B cell (primary cell): ENCODE measurements at places on chromosomes 12 and 14. TPM values are rescaled to one million over a fixed set of nuclear protein-coding genes. Genes with fewer than 3 reads are reported as not detected.
A peak's percentile ranks its signal among the peaks of the same experiment; 100 is the strongest.

The DCAF5 gene
- total RNA-seq, result 60.3 and 62.2 TPM in 2 replicates

DNA sequence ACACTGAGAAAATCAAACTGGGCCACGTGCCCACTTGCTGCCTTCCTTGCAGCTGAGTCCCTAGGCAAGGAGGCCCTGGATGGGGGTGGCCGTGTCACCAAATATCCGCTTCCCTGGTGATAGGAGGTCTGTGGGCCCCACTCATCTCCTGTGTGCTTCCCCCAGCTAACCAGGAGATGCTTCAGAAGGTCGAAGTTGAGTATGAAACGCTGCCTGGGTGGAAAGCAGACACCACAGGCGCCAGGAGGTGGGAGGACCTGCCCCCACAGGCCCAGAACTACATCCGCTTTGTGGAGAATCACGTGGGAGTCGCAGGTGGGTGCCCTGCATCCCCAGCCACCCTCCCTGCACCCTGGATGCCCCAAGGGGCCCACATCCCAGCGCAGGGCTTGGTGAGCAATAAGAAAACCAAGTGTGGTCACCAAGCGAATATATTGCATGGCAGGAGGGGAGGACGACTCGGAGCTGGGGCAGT is 6.8 kb upstream of the SIVA1 start:
- no peak for DNase-seq

DNA sequence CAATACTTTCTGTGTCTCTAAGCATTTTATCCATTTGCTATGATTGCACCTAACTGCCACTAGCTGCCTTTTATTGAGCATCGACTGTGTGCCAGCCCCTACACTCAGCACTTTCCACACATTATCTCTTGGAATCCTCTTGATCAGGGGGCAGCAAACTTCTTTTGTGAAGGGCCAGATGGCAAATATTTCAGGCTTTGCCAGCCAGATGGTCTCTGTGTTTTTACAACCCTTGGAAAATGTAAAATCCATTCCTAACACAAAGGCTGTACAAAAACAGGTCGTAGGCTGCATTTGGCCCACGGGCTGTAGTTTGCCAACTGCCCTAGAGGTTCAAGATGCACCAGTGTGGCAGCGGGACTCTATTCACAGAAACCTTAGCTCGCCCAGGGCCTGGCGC is 19.5 kb downstream of the FOXN4 start:
- DNase-seq, result no peak

- DNase-seq, result peak; percentile 45
These were observed 1.1 kb downstream of the NUMB start for GRCh38 chr14:73457041-73457923.

- no peak for DNase-seq
These were observed 18.9 kb downstream of the PPP2R5C start for GRCh38 chr14:101780390-101780789.

DNA sequence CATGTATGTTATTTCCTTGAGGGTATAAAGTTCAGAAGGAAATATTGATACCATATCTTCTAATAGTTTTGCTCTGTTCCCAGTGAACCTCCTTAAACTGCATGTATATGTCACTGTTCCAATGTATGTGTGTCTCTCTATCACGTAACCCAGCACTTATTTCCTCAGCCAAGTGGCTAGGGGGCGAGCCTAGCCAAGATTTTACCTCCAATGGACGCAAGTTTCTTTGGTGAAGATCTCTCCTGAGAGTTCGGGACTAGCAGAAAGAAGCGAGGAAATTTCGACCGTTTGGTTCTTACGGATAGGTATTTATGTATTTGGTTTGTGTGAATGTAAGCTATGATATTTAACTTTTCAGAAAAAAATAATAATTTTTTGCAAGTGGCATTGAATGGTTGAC is 2.5 kb downstream of the SFSWAP start:
- no peak for DNase-seq

DNA sequence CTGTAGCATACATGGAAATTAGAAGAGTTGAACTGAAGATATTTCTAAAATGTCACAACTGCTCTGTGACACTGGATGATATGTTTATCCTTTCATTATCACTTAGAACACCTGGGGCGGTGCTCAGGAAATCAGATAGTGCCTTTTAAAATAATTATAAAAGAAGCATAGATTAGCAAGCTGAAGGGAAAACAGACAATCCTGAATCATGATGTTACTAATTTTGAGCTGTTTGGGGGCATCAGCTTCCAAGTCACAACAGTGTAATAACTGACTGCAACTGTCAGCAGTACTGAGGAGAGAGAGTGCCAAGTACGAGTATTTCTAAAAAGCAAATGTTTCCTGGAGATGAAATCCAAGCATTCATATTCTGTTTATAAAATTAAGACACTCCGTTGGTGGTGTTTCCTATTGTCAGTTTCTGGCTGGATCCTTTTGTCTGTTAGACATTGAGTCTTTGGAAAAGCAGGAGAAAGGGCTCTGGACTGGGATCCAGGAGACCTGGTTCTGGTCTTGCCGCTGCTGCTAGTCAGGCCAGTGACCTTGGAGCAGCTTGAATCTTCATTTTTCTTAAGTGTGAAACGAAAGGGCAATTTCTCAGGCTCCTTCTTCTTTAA is 380.1 kb downstream of the EGLN3 start:
- DNase-seq, result no peak

GRCh38 chr12:117921929-117922777 is 46.6 kb downstream of the KSR2 start:
- no peak for DNase-seq

GRCh38 chr14:53273671-53274072 is 120.5 kb upstream of the DDHD1 start:
- no peak for DNase-seq

DNA sequence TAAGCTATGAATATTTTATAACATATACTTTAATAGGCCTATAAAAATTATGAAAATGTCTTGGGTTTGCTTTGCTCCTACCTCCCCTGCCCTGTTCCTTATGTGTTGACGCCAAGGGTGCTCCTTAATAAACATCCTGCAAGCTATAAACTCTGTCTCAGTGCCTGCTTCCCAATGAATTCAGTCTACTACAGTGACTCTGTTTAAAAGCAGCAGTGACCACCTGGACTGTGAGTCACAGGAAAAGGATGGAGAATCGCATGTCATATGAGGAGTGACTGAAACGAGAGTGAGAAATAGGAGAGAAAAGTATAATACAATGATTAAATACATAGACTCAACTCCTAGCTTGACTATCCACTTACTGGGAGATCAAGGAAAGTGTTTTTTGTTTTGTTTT is 41.1 kb upstream of the CFAP54 start:
- DNase-seq, result no peak

- DNase-seq, result no peak
These were observed 41.4 kb downstream of the SLC17A8 start for GRCh38 chr12:100398307-100398706.

The MYBPC1 gene
- not detected in 2 replicates for total RNA-seq

DNA sequence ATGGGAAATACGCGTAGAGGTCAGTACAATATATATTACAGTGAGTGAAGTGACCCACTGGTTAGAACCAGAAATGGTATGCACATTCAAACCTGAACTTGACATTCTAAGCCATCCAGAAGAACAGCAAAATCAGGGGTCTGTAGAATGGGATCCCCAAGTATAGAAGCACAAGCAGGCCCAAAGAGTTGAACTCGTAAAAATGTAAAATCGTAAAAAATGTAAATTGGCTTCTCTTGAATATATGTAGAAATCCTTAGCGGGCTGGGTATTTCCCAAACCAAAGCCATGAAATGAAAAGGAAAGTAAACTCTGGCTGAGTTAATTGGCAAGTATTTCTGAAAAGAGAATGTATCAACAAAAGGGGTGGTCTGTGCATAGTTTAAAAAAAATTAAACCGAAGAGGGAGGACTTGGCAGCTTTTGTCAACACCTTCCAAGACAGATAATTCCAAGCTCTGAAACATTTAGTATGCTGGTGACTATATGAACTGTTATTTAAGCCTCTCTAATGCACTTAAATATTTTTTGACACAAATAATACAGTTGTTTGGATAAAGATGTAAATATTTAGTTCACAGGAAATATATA is 1505.6 kb upstream of the FLRT2 start:
- DNase-seq, result no peak

GRCh38 chr12:104201238-104202001 is 14.2 kb upstream of the TXNRD1 start:
- peak; percentile 79 for DNase-seq

DNA sequence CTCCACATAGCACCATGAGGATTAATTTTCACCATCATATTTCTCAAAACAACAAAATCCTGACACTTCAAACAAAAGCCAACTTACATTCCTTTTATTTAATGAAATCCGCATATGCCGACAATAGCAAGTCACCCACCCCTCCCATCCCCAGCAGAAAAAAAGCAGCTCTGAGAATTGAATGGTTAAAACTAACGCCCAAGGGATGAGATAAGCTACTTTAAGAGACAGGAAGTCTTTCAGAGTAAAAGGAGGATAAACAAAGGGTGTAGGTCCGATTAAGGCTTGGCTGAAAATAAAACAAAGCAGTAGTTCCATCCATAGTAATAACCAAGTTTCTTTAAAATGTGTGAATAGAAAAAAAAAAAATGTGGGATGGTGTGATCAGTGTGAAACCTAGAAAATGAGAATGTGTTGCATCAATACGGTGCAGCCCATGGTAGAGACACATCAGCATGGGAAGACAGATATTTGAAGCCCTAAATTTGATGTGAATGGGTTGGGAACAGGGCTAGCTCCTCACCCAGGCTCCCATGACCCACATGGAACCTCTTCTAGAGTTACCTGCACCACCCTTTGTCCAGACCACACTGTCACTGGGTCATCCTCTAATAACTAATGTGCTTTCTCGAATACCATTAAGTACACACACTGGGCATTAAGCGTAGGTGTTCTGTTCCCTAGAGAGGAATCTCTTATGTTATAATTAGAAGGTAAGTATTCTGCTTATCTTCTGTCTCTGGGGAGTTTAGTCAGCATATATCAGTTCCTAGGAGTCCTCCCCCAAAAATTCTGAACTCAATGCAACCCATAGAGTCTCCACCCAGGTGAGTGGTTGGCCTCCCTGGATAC is 31.7 kb downstream of the RTRAF start:
- DNase-seq, result no peak

DNA sequence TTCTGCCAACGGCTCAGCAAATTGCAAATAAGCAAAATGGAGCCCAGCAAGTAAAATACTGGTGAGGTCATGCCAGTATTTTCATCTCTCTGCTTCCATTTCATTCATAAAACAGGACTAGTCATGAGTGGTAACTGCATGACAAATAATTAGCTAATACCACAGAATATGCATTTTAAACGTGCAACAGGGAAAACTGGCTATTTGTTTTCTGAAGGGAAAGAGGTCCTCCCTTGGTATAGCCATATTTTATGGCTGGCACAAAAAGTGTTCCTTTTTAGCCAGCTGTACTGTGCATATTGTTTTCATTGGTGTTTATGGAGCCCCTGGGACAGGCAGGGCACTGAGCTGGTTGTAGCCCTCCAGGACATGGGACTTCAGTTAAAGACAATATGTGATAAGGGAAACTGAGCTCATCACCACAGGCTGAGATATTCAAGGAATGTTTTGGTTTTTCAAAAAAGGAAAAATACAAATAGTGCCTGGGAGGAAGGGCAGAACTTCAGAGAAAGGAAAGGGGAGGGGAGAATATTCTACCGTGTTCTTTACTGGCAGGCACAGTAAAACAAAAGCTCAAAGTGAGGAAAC is 26.1 kb upstream of the FOXN3 start:
- no peak for DNase-seq

GRCh38 chr14:88695870-88696269 is 96.9 kb downstream of the EML5 start:
- no peak for DNase-seq

DNA sequence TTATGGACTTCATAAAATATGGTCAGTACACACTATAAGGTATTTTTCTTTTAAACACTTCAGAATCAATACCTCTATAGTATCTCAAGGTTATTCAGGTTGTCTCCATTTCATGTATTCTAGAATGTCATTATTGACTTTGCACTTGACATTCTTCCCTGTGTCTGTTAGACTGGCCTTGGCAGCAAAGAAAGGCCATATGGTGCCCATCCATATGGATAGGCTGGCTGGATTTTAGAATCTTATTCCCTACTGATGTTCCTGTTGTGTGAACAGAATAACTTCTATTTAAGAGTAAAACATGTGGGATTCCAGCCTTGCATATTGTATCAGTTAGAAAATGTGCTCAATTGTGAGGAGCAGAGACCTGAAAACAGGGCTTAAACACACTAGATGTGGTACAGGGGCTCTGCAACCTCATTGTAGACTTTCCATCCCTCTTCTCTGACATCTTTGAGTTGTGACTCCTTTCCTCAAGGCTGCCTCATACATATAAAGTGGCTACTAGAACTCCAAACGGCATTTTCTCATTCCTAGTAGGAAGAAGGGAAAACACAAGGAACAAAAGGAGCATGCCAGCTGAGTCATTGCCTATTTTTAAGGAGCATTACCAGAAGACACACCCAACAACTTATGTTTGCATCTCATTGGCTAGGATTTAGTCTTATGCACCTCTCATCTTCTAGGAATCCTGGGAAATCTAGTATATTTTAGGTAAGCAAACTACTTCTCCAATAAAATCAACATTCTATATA is 221.2 kb upstream of the TMPO start:
- no peak for DNase-seq

The ADAMTS20 gene
- not detected in 2 replicates for total RNA-seq

- peak; percentile 80 for DNase-seq
These were observed 3.7 kb downstream of the TMEM253 start for GRCh38 chr14:21104448-21105060.

The SERPINA10 gene
- total RNA-seq, result not detected in 2 replicates

DNA sequence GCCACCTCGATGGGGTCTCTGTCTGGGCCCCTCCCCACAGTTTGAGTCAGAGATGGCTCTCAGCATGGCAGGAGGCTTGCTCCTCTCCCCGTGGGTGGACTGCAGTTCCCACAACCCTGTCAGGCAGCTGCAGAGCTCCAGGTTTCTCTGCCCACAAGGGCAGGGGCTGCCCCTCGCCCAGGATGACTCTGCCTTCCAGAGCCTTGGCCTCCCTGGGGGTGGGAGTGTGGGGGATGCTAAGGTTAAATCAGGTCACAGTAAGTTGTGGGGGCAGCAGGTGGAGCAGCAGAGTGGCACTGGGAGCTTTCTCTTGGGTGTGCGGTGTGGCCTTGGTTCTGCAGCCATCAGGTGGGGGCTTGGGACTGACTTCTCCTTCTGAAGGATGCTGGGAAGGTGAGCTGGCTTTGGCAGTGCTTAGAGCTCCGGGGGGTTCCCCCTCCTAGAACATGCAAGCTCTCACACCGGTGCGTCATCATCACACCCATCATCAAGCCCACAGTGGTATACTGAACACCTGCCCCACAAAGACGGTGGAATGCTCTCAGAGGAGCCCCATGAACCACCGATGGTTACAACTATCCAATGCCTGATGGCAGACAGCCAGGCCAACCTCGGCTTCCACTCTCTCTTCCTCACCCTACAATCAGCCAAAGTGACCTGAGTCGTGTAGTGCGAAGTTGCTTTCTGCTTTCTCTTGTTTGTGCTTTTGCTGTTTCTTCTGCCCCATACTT is 39.7 kb downstream of the ERH start:
- peak; percentile 29 for DNase-seq

The FAM222A gene
- total RNA-seq, result 4.6 and 4.7 TPM in 2 replicates

GRCh38 chr14:73674986-73675385 is 30.2 kb downstream of the DNAL1 start:
- DNase-seq, result no peak

The RERG gene
- not detected in 2 replicates for total RNA-seq

The FOXN4 gene
- not detected in 2 replicates for total RNA-seq
